ENCODE measurements at places on chromosomes 12 and 14. TPM values are rescaled to one million over a fixed set of nuclear protein-coding genes. Genes with fewer than 3 reads are reported as not detected.
A peak's percentile ranks its signal among the peaks of the same experiment; 100 is the strongest.

DNA sequence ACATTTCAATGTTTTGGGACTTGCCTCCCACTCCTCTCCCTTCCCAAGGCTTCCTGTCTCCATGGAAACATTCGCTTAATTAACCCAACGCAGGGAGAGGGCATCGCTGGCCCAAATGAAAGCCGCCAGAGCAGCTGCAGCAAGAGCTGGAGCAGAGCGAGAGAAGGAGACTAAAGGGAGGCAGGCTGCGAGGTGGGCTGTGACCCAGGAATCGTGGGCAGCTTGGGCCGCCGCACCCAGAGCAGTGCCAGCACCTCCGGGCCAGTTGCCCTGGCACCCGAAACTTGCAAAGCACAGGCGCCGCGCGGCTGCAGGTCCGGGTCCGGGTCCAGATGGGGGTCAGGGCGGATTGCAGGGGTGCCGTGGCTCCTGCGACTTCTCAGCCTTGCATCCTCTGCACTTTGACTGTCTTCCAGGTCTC, 43.5 kb upstream of the PTPRQ start:
- H3K27ac ChIP-seq = no peak overlapping the region
- peak overlapping the region; percentile 60 for H3K4me3 ChIP-seq
- H3K36me3 ChIP-seq = no peaks in the 10 kb centered on the region
- DNase-seq = peak; percentile 78

DNA sequence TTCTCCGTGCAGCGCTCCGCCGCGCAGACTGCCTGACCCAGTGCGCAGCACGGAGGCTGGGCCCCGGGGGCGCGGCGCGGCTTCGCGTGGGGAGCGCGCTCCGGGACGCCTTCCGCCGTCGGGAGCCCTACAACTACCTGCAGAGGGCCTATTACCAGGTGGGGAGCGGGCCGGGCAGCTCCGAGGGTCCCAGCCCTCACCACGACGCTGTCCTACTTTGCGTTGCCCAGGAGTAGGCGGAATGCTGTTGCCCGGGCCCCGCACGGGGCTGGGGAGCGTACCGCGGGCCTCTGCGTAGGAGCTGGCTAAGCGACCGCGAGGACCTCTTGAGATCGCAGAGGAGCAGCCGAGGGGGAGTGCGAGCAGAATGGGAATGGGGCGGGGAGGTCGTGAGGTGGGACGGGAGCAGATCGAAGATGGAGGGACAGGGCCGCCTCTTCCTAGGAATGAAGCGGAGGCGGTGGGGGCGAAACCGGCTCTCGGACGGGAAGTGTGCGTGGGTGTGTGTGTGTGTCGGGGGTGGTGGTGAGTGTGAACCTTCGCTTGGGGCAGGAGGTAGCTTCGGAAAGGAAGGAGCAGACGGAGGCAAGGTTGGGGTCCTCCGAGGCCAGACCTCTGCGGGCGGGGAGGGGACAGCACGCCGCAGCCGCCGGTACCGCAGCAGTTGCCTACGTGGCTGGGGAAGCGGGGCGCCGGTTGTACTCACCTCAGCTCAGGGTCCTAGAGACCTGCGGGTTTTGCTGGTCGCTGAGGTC, 751 bp downstream of the P3H3 start:
- no peaks in the 10 kb centered on the region for H3K27me3 ChIP-seq
- peak; percentile 86 for DNase-seq
- H3K4me3 ChIP-seq = peak overlapping the region; percentile 90

- H3K36me3 ChIP-seq = no peaks in the 10 kb centered on the region
- no peak overlapping the region for H3K27ac ChIP-seq
- no peak for DNase-seq
- H3K4me3 ChIP-seq = no peak overlapping the region
- no peaks in the 10 kb centered on the region for H3K27me3 ChIP-seq
Measured at GRCh38 chr12:93016752-93017350, 87.8 kb upstream of the EEA1 start.

DNA sequence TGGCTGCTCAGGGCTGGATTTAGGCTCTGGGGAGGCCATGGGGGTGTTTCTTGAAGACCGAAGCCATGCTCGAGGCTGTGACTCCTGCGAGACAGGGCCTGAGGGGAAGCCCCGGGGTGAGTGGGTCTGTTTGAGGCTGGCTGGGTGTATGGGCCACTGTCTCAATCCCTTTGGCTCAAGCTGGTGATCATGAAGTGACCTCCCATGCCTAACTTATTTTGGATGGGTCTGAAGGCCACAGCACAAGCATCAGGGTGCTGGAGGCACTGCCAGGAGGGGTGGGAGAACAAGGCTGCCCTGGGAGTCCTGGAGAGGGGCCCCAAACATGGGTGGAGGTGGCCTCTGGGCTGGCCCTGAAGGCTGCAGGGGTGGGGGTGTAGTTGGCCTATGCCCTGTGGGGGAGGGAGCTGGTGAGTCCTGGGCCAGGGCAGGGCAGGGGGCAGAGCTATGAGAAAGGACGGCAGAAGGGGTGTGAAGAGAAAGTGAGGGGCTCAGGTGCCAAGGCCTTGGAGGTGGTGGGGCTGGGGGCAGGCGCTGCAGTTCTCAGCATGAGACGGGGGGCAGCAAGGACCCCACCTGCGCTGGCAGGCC, 100.9 kb downstream of the KIF26A start:
- H3K36me3 ChIP-seq = no peaks in the 10 kb centered on the region
- no peak overlapping the region for H3K27ac ChIP-seq
- no peaks in the 10 kb centered on the region for H3K4me1 ChIP-seq
- H3K4me3 ChIP-seq = no peak overlapping the region
- DNase-seq = peak; percentile 55

- no peak for DNase-seq
- H3K4me3 ChIP-seq = no peak overlapping the region
- H3K27me3 ChIP-seq = no peaks in the 10 kb centered on the region
- H3K4me1 ChIP-seq = peaks cover 13% of the 10 kb centered on the region
Measured at GRCh38 chr12:27330846-27331245, 1.8 kb upstream of the BMAL2 start.

DNA sequence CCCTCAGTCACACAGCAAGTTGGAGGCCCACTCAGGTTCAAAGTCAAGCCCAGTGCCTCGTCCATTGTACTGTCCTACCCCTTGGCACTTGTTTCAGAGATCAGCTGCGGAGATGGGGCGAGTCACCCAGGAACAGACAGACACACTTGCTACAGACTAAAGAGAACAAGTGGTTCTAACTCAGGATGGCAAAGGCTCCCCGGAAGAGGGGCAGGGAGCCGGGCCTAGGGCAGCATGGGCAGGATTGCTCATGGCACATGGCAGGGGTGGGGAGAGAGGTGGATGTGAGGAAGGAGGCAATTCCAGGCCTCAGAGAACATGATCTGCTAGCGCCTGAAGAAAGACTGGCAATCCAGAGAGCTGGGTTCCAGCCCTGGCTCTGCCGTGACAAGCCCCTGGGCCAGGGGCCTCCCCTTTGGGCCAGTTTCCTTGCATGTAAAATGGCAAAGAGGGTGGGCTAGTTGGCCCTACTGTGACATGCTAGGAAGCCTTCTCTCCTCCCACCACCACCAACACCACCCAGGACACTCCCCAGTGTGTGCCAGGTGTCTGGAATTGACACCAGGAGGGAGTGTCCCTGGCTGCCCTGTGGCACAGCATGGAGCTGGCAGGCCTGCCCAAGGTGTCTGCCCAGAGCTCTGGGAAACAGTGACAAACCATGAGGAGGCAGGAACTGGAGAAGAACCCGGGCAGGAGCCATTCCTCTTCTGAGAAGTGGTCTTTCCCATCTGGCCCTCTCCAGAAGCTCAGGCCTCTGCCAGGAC, 24.0 kb upstream of the IRF2BPL start:
- no peak overlapping the region for H3K4me3 ChIP-seq
- no peaks in the 10 kb centered on the region for H3K4me1 ChIP-seq
- peak; percentile 75 for DNase-seq
- peak overlapping the region; percentile 55 for H3K27ac ChIP-seq
- no peaks in the 10 kb centered on the region for H3K27me3 ChIP-seq

GRCh38 chr14:68166731-68167382, 347.3 kb downstream of the RAD51B start:
- no peak for DNase-seq
- H3K36me3 ChIP-seq = no peaks in the 10 kb centered on the region
- peaks cover 4% of the 10 kb centered on the region for H3K4me1 ChIP-seq
- H3K27me3 ChIP-seq = no peaks in the 10 kb centered on the region
- H3K27ac ChIP-seq = no peak overlapping the region
- H3K4me3 ChIP-seq = no peak overlapping the region

DNA sequence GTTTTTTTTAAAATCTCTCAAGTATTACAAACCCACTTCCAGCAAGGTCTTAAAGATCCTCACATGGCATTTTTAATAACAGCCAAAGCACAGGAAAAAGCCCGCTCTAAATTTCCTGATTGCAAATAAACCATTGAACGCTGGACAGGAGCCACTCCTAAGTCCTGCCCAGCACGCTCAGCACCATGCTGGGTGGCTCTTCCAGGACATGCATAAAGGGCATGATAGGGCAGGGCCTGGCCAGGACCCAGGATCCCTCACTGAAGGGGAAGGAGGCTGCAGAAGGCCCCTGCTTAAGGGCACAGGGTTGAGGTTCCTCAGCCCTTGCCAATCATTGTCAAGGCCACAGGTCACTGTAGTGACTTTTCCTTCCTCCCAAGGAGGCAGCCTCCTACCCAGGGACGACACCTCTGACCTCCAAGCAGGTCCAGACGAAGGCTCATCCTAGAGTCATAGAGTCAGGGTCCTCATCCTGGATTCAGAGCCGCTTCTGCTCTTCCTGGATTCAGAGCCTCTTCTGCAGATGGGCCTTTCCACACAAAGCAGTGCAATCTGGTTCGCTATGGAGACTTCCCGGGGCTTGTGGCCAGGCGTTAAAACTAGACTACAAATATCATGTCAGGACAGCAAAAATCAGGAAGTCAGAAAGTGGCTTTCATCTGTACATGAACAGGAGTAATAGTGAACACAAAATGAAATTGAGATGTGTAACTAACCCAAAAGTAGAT, 123.8 kb downstream of the GCH1 start:
- H3K36me3 ChIP-seq = peaks cover 5% of the 10 kb centered on the region
- peaks cover 2% of the 10 kb centered on the region for H3K4me1 ChIP-seq
- H3K27ac ChIP-seq = no peak overlapping the region
- DNase-seq = no peak
- no peak overlapping the region for H3K4me3 ChIP-seq
- H3K27me3 ChIP-seq = no peaks in the 10 kb centered on the region

- H3K4me1 ChIP-seq = no peaks in the 10 kb centered on the region
- H3K36me3 ChIP-seq = no peaks in the 10 kb centered on the region
- no peaks in the 10 kb centered on the region for H3K27me3 ChIP-seq
- H3K4me3 ChIP-seq = no peak overlapping the region
Measured at GRCh38 chr14:33457021-33457420, 493.9 kb downstream of the EGLN3 start.

- H3K4me3 ChIP-seq = no peak overlapping the region
- H3K27me3 ChIP-seq = no peaks in the 10 kb centered on the region
- no peak overlapping the region for H3K27ac ChIP-seq
- DNase-seq = no peak
- H3K4me1 ChIP-seq = no peaks in the 10 kb centered on the region
Measured at GRCh38 chr14:89325959-89326358, 91.1 kb downstream of the FOXN3 start.

DNA sequence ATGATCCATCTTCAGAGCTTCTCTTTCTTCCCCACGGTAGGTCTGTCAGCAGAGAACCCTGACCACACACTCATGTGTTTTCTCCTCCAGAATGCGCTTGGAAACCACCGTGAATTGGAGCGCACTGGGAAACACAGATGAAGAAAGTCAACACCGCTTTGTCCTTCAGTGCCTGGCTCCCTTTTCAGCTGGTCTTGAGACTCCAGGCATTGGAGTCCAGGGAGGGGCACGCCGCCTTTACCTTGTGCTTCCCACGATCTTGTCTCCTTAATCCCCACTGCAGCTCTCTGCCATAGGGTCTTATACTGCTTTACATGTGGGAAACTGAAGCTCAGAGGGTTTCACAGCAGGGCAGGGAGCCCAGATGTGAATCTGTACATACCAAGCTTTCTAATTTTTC, 1.1 kb downstream of the FAM90A1 start:
- no peaks in the 10 kb centered on the region for H3K4me1 ChIP-seq
- H3K4me3 ChIP-seq = no peak overlapping the region
- H3K36me3 ChIP-seq = no peaks in the 10 kb centered on the region
- H3K27me3 ChIP-seq = no peaks in the 10 kb centered on the region

DNA sequence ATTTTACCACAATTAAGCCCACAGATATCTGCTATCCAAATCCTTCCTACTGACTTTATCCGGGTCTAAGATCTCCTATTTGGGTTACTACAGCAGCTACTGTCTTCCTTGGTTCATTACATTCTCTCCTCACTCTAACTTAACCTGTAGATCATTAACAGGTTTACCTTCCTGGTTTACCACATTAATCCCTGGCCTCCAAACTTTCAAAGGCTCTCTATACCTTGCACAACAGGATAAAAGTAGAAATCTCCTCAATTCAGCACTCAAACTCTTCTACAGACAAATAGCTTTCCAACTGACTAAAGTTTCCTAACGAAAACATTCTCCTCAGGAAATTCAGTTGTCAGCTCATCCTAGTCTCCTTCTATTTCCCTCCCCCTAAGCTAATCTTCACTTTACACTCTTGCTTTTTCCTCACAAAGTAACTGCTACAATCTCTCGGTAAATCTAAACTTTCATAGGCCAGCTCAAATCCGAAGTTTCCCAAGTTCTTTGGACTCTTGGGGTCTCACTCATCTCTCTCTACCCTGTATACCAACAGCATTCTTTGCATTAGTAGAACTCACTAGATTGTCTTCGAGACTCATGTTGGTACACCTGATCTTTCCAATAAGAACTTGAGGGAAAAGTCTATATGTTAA, 2.7 kb downstream of the BTBD7 start:
- no peak for DNase-seq
- peaks cover 11% of the 10 kb centered on the region for H3K4me1 ChIP-seq
- H3K27me3 ChIP-seq = no peaks in the 10 kb centered on the region
- H3K4me3 ChIP-seq = no peak overlapping the region
- no peak overlapping the region for H3K27ac ChIP-seq

DNA sequence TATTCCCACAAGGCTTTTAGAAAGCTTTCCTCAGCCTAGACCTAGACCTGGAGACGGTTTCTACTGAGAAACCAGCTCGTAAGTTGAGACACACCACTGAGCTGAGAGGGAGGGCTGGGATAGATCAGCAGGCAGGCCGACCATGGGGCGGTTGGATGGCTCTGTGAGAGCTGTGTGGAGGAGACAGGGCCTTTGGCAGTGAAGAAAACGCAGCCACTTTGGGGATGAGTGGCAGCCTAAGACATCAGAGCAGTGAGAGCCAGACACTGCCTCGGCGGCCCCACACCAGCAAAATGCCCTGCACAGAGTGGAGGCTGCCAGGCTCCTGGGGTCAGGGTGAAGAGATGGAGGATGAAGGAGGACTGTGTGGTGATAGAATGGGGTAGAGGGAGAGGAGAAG, 46.0 kb downstream of the CACNA2D4 start:
- no peaks in the 10 kb centered on the region for H3K4me1 ChIP-seq
- DNase-seq = no peak
- no peak overlapping the region for H3K4me3 ChIP-seq
- no peaks in the 10 kb centered on the region for H3K36me3 ChIP-seq

GRCh38 chr14:68236582-68237458, 417.2 kb downstream of the RAD51B start:
- H3K27me3 ChIP-seq = no peaks in the 10 kb centered on the region
- no peaks in the 10 kb centered on the region for H3K36me3 ChIP-seq
- H3K4me3 ChIP-seq = no peak overlapping the region
- no peaks in the 10 kb centered on the region for H3K4me1 ChIP-seq
- DNase-seq = no peak

The SOCS2 gene
- 22.5 TPM for total RNA-seq

The BCL11B gene
- total RNA-seq = 0.58 TPM

The ITPR2 gene
- 40.3 TPM for total RNA-seq

The SNRPF gene
- 14.9 TPM for total RNA-seq

The C12orf56 gene
- not detected for total RNA-seq

The DDN gene
- not detected for total RNA-seq

The FOXN4 gene
- total RNA-seq = not detected

The OAS1 gene
- total RNA-seq = 20.9 TPM

The KRT72 gene
- total RNA-seq = not detected

The ANO6 gene
- total RNA-seq = 88.3 TPM

The FRMD6 gene
- 44.8 TPM for total RNA-seq

The DPF3 gene
- 2.2 TPM for total RNA-seq
